NCI-H1436 (cell line): ENCODE measurements at places on chromosomes 12 and 14.

DNA sequence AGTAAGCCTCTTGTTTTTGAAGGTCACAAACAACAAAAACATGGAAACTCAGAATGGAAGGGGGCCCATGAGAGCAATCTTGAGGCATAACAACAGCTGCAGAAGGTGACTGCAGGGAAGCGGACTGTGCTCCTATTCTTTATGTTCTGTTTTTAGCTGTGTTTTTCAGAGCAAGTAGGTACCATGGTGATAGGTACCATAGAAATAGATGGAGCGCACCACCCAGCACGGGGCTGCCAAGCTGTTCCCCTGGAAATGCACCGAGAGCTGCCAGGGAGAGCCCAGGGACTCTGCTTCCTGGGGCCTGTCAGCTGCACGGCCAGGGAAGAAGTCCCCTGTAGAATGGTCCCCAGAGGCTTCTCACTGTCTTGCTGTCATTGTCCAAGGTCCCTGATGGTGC, 32.8 kb downstream of the DGLUCY start:
- no peak for DNase-seq

GRCh38 chr14:104386151-104386841, 193.3 kb upstream of the C14orf180 start:
- no peak for DNase-seq

- DNase-seq, result no peak
Observed at GRCh38 chr12:124379938-124380754, 85.3 kb downstream of the RFLNA start.

DNA sequence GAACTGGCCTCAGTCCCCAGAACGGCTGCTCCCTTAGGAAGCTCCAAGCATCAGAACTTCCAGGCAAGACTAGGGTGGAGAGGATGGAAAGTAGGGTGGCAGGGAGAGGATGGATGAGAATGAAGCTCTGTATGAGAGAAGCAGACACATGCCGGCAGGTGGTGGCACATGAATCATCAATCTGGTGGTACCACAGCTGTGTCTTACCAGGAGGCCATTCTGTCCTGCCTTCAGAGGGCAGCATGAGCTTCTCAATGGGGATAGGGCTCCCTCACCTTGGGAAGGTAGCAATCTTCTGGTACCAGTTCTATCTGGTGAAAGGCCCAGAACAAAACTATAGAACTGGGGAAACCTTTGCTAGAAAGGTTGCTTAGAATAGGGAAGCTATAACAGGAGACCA, 55.4 kb upstream of the PYGL start:
- DNase-seq, result no peak

- DNase-seq, result no peak
Observed at GRCh38 chr12:32303174-32303549, 96.2 kb upstream of the FGD4 start.

GRCh38 chr14:24119691-24120090, 4.9 kb upstream of the NRL start:
- no peak for DNase-seq

- no peak for DNase-seq
Observed at GRCh38 chr12:44246482-44247105, 410.7 kb downstream of the TMEM117 start.

GRCh38 chr14:74867673-74868072, 8.3 kb downstream of the PROX2 start:
- no peak for DNase-seq

DNA sequence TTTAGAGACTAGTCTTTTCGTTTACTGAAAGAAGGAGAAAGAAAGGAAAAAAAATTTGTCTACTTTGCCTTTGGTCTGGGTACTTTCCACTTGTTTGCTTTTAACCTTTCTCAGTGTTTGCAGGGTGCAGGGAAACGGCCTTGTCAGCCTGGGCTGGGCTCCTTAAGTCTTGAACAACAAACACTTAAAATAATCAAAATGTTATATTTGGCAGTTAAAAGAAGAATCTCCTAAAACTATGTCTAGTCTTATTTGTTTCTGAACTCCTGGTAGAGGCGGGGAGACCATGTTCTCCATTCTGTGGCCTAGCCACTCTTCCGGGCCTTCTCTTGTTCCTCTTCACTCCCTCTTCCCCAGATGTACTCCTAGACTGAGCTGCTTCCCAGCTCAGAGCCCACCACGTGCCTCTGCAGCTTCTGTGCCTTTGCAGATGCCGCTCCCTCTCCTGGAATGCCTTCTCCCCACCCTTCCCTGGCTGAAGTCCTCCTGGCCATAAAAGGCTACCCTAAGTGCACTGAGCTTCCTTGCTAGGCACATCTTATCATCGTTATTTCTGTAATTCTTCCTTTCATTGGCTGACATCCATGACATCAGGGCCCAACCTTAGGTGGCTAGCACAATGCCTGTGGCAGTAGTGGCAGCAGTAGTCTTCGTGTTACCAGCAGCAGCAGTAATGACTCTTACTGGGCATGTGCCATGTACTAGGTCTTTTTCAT, 432.9 kb downstream of the ZFP36L1 start:
- no peak for DNase-seq

DNA sequence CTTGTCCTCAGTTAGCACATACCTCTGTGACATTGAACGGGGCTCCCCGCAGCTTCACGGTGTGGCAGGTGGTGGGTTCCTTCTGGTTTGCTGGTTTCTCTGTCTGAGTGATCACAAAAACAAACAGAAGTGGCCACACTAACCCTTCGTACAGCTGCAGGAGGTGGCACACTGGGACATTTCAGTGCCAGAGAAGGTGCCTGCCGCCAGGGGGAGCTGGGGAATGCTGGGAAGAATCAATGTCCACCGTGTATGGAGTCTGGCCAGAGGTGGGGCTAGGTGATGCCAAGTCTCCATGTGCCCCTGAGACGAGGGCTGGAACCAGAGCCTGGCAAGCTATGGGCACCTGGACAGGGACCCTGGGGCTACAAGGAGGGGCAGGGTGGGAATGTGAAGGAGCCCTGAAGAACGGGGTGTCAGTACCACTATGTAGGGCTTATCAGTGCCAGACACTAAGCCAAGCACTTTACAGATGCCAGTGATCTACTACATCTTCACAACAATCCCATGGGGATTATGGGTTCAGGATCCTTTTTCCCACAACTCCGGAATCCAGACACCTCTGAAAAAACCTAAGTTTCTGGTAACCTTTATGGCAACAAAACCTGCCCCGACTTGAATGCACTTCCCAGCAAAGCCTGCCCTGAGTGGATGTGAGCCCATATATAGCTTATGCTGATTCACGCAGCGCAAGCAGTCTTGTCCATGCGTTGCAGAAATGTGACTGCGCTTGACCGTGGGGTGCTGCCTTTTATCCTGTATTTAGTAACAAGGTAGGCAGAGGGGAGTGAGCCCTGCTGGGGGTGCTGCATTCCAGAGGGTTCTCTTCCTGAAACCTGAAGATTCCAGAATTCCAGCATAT, 10.8 kb downstream of the RBM19 start:
- DNase-seq, result no peak

- no peak for DNase-seq
Observed at GRCh38 chr14:20274062-20274461, 31.7 kb downstream of the TTC5 start.

DNA sequence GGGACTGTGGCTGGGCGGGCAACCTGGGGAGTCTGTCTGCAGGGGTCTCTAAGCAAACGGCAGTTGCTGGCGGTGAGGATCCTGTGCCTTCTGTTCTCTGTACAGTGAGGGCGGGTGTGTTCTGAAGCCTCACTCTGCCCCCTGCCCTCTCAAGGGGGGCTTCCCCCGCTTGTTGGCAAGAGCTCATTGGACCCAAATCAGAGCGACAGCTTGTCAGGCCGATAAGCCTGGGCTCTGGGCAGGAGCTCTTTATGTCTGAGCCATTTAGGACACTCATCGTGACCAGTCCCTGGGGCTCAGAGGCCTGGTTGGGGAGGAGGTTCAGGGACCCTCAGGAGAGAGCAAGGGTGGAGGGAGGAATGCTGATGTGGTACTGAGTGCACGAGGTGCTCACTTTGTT, 136.0 kb downstream of the TSPAN9 start:
- DNase-seq, result no peak

DNA sequence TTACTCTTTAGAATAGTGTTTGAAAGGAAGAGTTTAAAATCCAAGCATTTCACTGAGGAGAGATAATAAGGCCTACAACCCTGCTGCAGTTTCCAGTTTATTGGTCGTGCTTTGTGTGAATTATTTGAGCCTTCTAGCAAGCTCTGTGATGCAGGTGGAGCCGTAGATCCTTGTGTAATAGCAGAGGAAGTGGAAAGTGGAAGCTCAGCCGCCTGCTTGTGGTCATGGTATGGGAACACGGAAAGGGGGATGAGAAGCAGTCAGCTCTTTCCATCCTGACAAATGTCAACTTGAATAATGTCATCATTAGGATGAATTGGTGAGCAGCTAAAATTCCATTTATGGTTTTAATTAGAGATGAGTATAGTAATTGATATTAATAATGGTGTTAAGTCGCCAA, 29.1 kb downstream of the SYNE2 start:
- DNase-seq, result no peak

GRCh38 chr14:48563489-48563888, 888.1 kb upstream of the MDGA2 start:
- no peak for DNase-seq

- no peak for DNase-seq
Observed at GRCh38 chr12:19409376-19409775, 29.9 kb upstream of the AEBP2 start.

DNA sequence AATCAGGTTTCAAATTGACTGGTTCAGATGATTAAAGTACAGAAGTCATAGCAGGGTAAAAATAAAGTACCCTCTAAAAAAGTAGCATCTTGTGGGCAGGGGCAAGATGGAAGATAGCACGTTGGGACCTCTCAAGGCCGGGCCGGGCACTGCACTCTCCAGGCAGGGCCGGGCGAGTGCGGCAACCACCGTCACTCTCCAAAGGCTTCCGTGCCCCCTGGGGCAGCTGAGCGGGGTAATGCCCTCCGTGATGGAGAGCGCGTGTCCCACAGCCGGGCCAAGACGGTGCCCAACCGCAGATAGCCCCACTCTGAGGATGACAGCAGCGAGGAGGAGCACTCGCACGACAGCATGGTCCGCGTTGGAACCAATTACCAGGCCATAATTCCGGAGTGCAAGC, 8.6 kb upstream of the PLXNC1 start:
- no peak for DNase-seq

DNA sequence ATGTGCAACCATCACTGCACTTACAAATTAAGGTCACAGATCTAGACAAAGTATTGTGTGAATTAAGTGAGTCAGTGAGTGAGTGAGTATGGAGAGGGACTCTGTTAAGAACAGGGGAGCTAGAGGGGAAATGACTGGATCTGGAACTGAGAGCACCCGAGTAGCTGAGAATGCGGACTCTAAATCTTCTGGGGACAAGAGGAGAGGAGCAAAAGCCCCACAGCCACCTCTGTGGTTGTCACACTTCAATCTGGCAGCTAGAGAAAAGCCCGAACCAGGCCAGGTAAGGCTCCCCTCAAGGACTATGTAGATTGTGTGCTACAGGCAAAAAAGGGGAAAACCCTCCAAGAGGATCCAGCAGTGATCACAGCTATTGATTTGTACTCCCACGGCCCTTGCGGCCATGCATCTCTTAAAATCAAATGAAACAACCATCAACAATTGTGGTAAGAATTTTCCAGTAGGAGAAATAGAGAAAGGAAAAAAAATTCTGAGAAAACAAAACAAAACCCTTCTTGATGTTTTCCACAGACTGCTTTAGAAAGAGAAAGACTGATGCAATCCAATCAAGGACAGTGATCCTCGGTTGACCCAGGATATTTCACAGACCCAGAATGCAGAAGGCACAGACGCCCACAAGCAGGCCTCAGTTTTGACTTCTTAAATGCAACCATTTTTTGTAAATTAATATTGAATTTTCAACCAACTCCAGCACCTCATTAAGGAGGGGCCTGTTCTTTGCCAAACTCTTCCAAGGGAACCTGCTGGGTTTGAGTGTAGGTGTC, 109.6 kb downstream of the SLC38A6 start:
- no peak for DNase-seq

DNA sequence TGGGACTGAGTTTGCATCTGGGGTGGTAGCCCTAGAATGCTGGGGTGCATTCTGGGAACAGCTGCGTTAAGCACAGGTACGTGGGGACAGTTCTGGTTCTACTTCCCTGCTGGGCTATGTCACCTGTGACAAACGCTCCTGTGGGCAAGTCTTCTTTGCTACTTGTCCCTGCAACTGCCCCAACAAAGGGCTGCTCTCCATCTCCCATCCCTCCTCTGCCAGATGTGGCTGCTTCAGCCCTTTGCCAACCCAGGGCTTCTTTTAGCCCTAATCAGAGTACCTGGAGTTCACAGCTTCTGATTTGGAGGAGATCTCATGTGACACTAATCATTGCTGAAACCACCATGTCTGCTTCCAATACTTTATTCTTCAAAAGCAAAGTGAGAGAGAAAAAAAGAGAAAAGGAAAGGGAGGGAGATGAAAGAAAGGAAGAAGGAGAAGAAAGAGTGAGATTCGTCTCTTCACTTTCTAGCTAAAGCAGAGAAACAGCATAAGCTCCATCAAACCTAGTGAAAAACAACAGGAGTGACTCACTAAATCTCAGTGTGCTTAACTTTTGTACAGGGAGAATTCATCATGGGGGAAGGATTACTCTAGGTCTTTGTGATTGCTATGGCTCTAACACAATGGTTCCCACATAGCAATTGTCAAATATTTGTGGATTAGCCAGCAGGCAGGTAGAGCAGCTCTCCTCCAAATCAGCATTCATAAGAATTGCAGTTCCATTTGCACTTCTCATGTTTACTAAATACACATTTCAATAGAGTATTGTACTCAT, 174.8 kb downstream of the LRIG3 start:
- DNase-seq, result no peak

- no peak for DNase-seq
Observed at GRCh38 chr12:118035190-118036041, 18.9 kb downstream of the RFC5 start.

DNA sequence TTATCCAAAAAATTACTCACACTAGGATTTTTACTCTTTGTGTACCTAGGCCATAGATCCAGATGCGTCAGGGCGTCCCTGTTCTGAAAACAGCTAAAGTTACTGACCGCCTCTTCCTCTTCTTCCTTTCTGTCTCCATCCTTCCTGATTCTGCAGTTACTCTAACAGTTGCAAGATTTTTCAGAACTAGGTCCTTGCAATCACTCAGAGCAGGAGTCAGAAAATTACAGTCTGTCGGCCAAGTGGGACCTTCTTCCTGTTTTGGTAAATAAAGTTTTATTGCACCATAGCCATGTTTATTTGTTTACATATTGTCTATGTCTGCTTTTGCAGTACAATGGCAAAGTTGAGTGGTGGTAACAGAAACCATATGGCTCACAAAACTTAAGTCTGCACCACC, 25.6 kb upstream of the FGF6 start:
- no peak for DNase-seq
